ENCODE measurements at places on chromosomes 7 and 10.

DNA sequence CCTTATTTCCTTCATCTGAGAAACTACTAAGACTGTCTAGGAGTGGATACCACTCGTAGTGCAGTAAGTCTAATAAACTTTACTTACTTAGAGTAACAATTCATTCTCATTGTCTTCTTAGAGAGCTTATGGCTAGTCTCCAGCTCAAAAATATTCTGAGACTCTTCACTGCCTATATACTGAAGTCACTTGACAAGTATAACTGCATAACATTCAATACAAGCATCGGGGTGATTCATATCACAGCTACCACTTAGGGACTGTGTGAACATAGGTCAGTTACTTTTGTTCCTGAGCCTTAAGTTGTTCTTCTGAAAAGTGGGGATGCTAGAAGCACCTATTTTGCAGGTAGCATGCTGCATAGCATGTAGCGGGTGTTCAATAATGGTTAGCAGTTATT lies 111.0 kb downstream of the HTR7 start:
- no peak for DNase-seq

- no peak for DNase-seq
These were observed 30.7 kb upstream of the PRKAR1B start for GRCh38 chr7:757741-758163.

GRCh38 chr7:129469930-129470329 lies 32.4 kb upstream of the SMKR1 start:
- DNase-seq, result no peak

DNA sequence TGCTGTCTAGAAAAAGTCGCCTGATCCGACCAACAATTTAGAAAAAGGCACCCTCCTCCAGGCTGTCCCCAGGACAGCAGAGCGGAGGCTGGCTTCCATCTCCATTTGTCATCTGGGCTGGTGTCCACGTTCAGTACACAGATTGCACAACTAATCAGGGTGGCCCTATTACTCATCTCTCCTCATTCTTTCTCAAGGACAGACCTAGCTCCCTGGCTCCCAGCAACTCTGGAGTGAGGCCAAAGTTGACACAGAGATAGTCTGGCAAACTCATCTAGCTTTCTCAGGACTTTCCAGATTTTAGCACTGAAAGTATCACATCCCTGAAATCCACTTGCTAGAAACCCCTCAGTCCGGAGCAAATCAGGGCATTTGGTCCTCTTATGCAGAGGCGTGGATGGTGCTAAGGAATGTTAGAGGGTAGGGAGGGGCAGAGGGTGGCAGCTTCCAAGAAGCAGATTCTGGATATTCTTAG lies 75.1 kb downstream of the DNAH11 start:
- DNase-seq, result no peak

GRCh38 chr10:34761453-34761852 lies 53.6 kb downstream of the PARD3 start:
- DNase-seq, result no peak

DNA sequence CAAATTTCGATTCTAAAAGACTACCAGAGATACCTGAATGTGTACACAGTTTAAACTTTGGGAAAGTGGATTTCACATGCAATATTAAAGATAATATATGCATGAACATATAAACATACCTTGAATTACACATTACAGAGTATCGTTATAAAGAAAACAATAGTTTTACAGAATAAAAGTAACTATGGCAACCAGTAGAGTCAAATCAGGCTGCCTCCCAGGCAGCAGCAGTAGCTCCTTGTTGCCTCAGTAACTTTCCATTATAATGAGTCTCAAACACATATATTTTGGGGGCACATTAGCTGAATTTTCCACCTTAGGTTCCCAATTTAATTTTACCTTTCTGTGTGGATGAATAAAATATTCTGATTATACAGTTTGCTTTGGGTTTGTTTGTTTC lies 164.4 kb upstream of the FEZF1 start:
- DNase-seq, result no peak

GRCh38 chr10:71582019-71582418 lies 137.6 kb downstream of the C10orf105 start:
- no peak for DNase-seq

DNA sequence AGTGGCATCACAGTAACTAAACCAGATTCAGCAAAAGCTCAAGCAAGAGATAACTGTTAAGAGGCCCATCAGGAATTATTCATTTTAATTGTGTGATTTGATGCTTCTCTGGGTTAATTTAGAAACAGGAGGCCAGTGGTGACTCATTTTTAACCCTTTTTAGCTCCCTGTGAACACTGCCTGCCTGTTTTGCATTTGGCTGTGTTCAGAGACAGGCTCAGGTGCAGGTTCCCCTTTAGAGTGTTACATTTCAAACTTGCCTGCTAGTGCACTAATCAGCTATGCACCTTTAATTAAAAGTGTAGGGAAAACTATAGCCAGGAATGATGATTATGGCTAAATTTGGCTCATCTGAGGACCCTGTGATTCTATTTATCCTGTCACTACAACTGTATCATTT lies 6.5 kb downstream of the STAMBPL1 start:
- DNase-seq, result no peak

DNA sequence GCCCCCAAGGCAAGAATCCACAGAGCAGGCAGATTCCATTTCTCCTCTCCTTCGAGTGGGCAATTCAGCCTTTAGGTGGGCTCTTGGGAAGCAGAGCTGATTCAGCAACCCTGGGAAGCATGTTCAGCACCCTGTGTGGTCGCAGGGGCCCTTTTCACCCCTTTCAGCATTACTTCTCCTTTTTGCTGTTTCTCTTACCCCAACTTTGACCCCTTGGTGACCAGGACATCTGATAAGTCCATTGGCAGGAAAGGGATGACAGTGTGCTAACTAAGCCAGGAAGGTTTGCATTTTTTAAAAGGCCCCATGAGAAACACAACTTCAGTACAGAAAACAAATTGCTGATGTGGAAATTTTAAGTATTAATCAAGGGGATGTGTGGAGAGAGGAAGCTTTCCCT lies 283.7 kb upstream of the NRP1 start:
- no peak for DNase-seq

DNA sequence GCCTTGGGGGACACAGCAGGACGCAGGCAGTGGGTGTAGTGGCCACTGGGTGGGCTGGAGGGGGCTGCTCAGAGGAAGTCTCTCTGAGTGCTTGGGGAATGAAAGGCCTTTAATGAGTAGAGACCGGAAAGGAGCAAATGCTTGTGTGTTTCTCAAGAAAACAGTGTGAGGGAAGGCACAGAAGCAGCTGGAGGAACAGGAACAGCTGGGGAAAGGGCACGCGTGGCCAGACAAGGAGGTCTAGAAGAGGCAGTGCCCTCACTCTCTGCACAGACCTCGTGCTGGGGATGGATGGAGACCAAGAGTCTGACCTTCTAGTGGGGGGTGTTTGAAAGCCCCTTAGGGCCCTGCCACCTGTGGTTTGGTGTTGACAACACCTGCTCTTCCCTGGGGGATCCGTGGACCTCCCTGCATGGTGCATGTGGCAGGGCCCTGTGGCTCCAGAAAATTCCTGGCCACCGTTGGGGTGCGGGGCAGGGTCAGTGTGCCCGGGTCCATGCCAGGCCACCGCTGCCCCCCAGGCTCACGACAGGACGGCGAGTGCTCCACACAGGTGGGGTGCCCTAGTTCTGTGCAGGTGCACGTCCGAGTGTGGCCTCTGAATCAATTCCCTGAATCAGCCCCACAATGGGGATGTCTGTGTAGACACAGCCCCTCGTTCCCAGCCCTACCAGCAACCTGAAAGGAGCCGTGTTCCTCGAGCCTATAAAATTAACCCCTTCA lies 25.9 kb upstream of the FAM20C start:
- DNase-seq, result no peak

- DNase-seq, result no peak
These were observed 44.0 kb downstream of the LAMB1 start for GRCh38 chr7:107958764-107959526.

DNA sequence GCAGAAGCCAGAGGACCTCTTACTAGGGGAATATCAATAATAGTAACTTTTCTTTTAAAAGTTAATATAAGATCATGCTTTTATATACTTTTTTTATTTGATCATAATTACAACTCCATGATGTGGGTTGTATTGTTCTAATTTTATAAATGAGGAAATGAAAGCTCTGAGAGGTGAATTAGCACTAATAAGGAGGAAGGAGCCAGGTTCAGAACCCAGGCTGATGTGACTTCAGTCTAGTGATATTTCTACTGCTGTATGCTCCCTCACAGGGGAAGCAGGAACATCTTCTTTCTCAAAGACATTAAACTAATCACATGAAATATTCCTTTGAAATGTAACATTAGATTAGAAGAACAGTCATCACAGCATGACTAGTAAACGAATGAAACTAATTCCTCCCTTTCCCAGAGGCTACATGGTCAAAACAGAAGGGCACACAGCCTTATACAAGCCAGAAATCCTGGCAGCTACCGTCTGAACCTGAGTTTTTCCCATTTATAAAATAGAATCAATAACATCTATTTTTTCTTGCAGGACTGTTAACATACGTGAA lies 81.4 kb upstream of the GJD4 start:
- no peak for DNase-seq

DNA sequence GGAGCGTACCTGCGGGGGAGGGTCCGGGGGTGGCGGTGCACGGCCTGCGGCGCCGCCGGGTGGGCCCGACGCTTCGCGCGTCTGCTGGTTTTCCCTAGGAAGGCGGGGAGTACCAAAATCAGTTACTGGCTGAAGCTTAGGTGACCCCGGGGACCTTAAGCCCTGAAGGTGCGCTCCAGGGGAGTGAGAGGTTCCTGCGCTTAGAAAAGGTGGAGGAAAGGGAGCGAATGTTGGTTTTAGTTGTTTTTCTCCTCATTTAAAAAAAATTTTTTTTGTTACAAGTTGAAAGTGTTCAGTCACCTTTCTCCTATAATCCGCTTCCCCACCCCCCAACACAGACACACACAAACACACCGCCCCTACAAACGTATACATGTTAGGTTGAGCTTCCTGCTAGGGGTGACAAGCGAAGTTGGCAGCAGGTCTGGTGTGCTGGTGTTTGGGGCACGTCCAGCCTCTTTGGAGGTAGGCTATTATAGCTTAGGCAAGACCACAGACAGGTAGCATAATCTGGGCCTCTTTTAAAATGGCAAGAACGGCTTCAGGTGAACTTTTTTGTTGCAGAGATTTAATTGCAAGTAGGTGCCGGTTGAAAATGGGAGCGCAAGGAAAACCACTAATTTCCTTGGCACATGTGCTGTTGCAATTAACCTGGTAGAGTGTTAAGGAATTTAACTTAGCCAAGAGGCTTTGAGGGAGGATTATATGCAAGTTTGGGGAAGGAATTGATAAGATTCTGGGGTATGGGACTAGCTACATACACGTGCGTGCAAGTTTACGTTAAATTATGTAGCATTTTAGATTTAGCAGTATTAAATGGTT lies 945 bp downstream of the ADD3 start:
- DNase-seq, result peak; percentile 41

DNA sequence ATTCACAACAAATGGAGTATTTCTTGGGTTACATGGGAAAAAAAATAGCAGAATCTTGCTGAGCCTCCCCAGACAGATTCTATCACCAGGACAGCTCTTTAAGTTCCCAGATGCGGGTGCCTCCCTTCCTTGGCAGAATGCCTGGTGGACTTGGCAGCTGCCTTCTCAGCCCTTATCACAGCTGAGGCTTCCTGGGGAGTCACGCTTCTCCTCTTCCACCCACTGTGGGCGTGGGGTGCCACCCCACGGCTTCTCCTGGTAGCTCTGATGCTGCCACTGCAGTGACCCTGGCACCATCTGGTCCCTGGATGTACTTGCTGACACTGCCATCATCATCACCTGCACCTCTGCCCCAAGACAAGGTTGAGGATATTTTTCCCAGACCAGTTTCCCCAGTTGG lies 16.2 kb upstream of the NME8 start:
- peak; percentile 19 for DNase-seq

DNA sequence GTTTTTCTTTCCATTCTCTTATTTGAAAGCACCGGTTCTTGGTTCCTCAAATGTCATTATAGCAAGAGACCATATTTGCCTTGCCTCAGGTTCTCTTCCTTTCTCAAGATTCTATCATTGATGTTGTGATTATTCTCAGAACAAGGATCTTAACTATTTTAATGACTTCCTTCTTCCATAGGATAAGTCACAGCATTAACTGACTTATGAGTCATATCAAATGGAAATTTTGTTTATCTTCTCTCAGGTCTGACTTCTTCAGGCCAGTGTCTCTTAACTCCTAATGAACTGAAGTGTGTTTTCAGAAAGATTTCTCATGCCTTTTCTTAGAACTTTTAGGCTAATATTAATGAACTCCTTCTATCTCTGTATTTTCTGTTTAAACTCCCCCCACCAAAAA lies 794.6 kb upstream of the LRRN3 start:
- DNase-seq, result no peak

GRCh38 chr7:73423519-73424488 lies 9.8 kb upstream of the FZD9 start:
- no peak for DNase-seq

- no peak for DNase-seq
These were observed 136.0 kb downstream of the COL28A1 start for GRCh38 chr7:7399707-7400106.

GRCh38 chr7:5451391-5451790 lies 27.8 kb upstream of the TNRC18 start:
- DNase-seq, result no peak

- no peak for DNase-seq
These were observed 16.7 kb downstream of the RBP3 start for GRCh38 chr10:47364911-47365310.

All from T-cell (primary cell).